Stomach (tissue), 19 donors: ENCODE measurements at places on chromosomes 7 and 10. TPM values are rescaled to one million over a fixed set of nuclear protein-coding genes. Genes with fewer than 3 reads are reported as not detected.
A peak's percentile ranks its signal among the peaks of the same experiment; 100 is the strongest.

DNA sequence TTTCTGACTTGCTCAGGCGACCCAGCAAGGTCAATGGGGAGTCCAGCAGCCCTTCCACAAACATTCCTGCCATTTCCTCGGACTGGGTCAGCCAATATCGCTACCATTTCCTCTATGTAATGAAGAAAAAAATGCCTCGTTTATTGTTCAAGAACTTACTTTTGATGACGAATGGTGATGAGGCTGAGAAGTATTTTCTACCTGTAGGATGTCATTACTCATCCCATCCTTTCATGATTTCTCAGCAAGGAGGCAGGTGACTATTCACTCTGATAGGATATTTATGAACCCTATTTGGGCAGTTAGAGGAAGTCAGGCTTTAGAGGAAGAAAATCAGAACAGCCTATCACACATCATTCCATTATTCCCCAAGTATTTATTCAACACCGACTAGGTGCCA, 178.6 kb downstream of the FANK1 start:
- no peak for DNase-seq

DNA sequence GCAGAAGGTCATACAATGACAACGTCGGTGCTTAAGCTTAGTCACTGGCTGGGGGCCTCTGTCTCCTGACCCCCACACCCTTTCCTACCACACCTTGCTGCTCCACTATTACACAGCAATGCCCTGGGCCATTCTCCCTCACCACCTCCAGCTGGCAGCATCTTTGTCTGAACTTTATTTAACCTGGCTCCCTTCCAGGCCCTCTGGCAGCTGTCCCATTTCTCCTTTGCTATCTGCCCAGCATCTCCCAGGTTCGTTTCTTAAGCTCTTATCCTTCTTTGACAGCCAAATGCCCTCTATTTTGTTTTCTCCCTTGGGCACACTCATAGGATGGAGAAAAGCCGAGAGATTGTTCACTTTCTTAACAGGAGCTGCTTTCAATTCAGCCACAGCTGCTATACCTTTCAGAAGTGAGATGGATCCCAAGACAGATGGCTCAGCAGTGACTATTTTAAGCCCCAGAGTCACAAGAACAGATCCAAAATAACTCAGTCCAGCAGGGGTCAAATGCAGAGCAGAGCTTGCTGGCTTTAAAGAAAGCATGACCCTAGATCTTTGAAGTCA, 1277.1 kb upstream of the AUTS2 start:
- DNase-seq: peak; percentile 62

Gene TMEM176B
- total RNA-seq: 87.6 TPM

DNA sequence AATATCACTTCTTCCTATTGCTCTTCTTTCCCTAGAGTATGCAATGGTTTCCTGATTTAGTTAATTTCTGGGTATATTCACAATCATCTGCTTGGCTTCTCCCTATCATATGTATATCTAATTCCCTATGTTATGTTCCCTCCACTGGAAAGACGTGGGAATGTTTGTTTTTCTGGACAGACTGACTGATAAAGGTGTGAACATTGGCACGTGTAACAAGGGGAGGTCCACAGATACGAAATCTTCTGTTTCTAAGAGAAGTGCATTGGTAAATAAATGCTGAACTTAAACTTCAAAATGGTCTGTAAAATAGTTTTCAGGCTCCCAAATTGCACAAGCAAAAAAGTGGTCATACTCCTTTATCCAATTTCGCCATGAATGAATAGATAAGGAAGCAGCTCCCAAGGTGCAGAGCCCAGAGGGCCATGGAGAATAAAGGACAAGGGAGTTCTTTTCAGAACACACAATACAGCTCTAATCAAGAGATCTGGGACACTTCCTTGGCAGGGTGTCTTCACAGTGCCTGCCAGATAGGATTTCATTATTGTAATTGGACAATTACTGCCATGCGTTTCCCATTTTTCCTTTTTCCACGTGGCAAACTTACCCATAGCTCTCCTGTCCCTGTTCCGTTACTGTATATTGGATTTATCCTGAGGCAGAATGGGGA, 141.9 kb downstream of the RNF133 start:
- no peak for DNase-seq

GRCh38 chr7:135772639-135773222, 24.1 kb upstream of the FAM180A start:
- DNase-seq: no peak

- DNase-seq: no peak
Measured at GRCh38 chr7:64795176-64795575, 948 bp downstream of the ZNF138 start.

Gene TTYH3
- 20.5 TPM for total RNA-seq

- no peak for DNase-seq
Measured at GRCh38 chr10:65518379-65518778, 1407.5 kb upstream of the LRRTM3 start.

DNA sequence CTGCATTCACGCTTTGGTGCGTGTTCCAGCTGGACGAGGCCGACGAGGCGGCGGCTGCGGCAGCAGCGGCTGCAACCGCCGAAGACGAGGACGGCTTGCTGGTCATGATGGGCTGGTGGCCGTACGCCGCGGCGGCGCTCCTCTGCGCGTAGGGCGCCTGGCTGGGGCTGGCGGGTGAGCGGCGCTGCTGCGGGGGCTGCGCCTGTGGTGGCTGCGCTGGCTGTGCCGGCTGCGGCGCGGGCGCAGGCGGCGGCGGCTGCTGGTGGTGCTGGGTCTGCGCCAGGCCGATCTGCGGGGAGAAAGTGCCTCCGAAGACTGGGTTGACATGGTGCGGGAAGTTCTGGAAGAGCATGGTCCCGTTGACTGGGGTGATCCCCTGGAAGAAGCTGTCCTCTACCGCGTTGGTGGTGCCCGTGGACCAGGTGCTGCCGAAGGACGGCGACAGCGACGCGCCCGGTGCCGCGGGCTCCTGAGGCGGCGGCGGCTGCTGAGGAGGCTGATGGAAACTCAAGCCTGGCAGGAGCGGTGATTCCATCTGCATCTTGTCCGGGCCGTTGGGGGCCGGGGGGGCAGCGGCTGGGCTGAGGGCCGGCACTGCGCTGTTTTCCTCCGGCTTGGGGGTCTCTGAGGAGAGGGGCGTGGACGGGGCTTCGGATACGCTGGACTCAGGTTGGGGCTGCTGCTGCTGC, 51.1 kb downstream of the CPEB3 start:
- peak; percentile 78 for DNase-seq

DNA sequence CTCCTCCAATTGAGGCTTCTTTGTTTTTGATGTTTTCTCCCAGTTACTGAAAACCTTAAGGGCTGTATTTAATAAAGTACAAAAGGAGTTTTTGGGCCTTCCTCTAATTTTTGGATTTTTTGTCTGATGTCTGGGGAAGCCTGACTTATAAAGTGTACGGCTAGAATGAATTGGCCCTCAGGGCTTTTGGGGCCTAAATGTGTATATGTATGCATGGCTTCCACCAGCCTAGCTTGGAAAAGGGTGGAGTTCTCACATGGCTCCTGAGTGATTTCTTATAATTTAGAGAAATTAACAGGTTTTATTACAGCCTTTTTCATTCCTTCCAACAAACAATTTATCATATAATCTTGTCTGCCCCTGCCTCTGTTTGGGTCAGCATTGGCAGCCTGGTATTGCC, 10.4 kb upstream of the TBATA start:
- DNase-seq: no peak

Gene BTBD16
- not detected for total RNA-seq

DNA sequence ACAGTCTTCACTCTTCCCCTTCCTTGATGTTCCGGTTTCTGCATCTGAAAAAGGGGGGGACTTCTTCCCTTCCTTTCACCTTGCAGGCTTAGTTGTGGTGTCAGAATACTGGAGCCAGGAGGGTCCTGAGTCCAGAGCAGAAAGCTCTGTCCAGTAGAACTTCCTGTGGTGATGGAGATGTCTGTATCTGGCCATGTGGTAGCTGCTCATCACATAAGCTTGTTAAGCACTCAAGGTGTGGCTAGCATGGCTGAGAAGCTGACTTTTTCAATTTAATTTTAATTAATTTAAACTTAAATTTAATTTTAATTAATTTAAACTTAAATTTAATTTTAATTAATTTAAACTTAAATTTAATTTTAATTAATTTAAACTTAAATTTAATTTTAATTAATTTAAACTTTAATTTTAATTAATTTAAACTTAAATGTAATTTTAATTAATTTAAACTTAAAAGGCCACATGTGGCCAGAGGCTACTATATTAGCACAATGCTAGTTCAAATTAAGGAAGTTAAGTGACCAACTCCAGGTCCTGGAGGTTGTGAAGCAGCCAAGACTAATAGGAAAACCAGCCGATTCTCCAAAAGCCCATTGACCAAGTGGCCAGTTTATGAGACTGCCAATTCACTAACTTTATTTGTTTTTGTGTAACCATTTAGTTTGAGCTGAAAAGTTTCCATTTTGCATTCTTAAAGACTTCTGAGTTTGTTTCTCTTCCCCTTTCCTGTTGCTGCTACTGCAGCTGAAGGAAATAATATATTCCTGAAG, 16.3 kb downstream of the MSRB2 start:
- no peak for DNase-seq

- peak; percentile 76 for DNase-seq
Measured at GRCh38 chr10:79052291-79053080, 16.3 kb upstream of the ZMIZ1 start.

DNA sequence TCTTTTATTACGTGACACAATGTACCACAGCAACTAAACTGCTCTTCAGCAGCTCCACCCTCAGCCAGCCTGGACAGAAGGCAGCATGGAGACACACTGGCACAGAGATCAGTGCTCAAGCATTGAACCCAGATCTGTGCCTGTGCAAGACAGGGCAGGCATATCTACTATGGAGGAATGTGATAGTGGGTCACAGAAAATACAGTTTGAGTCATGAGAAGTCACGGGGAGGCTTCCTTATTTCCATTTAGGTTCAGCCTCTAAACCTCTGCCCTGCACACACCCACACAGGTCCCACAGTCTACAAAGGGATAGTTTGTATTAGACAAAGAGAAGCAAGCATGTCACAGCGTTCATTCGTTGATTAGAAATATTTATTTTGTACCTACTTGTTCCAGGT, 187.4 kb upstream of the AGR3 start:
- DNase-seq: no peak

DNA sequence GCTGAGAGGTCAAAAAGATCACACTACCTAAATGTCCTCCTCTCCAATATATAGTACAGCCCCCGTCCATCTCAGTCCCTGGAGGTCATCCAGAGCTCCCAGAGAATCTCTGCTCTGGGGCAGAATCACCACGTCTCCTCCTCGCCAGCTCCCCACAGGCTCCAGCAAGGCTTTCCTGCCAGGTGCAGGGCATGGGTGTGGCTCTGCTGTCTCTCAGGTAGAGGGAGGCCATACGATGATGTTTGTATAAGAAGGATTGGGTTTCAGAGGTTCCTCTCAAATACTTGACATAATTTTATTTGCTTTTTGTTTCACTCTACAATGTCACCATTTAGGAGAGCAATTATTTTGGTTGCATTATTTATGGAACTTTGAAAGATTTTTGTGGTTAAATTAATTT, 98.3 kb upstream of the PRSS58 start:
- no peak for DNase-seq

Gene CYP17A1
- not detected for total RNA-seq

DNA sequence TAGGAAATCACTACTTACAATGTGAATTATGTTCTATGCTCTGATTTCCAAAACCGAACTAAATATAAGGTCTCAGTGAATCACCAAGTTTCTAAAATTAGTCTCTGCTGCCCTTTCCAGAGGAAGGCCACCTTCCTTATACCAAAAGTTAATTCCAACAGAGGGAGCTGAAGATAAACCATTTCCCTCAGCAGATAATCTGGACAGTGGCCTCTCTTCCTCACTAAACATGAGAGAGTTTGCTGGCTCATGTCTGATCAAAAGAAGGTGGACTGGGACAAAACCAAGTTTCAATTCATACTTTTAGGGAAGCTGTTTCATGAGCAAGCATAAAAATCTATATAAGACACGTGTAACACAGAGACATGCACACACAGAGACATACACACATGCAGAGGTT, 6.4 kb downstream of the FEZF1 start:
- no peak for DNase-seq

DNA sequence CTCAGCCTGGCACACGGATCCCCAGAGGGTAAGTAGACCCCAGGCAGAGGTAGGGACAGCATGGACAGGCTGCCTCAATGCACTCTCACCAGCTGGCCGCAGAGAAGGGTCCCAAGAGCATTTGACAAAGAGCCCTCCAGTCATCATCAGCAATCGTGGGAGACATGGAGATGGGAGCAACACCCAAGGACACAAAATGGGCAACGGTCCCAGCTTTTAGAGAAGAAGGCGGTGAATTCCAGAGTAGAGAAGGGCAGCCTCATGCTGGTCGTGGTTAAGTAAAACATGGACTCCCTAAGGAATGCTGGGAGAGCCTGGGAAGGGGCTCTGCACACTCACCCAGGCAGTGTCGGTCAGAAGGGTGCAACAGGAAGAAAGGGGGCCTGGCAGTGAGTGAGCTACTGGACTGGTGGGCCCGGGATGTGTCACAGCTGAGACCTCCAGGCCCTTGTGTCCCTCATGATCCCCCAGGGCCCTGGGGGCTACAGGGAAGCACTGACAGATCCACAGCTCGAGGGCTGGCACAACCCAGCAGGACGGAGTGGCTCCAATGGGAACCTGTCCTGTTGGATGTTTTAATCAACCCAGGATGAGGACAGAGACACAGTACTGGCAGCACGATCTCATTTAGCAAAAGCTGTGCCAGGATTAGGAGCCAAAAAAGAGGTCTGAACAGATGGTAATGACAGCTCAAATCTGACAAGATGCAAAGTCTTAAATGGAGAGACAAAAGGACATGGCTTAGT, 147.1 kb downstream of the NEURL1 start:
- no peak for DNase-seq

- no peak for DNase-seq
Measured at GRCh38 chr10:102242118-102242485, 790 bp upstream of the PITX3 start.

Gene UPF2
- 23.5 TPM for total RNA-seq

DNA sequence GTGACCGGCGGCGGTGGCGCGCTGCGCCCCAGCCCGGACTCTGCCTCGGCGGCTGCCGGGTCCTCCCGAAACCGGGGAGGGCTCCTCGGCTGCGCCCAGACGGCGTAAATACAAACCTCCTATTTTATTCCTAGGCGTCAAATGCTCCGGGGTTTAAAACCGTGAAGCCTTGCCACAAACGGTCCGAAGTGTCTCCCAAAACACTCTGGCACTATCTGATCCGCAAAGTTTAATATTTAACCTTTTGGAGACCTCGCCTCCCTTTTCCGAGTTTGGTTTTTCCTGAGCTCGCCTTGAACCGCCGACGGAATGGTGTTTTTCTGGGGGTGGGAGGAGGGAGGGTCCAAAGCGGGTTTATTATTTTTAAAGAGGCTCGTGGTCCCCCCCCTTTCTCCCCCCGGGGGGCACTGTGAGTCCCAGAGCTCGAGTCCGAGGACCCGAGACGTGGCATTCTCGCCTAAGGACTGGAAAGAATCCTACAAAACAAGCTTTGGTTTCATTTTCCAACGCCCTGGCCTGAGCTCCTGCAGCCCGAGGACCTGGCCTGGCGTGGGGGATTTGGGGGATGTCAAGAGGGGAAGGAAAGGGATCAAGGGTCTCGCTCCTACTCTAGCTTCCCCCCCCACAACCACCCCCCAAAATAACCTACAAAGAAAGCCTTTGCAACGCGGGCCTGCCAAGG, 1.8 kb downstream of the TNRC18 start:
- peak; percentile 83 for DNase-seq

- no peak for DNase-seq
Measured at GRCh38 chr7:107994421-107995030, 8.4 kb downstream of the LAMB1 start.

Gene PROSER2
- total RNA-seq: 1.3 TPM
